ENCODE measurements at places on chromosomes 12 and 14. TPM values are rescaled to one million over a fixed set of nuclear protein-coding genes. Genes with fewer than 3 reads are reported as not detected.

DNA sequence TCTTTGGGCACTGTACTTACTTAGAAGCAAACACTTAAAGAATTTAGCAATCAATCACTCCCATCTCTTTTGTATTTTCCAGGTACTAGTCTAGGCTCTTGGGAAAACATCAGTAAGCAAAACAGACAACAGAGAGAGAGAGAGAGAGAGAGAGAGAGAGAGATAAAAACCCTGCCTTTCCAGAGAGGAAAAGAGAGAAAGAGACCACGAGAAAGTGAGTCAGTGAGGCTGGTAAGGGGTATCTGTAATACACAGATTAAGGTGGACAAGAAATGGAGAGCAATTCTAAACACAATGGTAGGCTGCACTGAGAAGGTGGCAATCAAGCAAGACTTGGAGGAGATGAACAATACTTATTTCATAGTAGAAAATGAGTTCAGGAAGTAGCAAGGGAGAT, 119.9 kb upstream of the OVCH1 start:
- no peak for DNase-seq

The MUCL1 gene
- not detected for total RNA-seq

DNA sequence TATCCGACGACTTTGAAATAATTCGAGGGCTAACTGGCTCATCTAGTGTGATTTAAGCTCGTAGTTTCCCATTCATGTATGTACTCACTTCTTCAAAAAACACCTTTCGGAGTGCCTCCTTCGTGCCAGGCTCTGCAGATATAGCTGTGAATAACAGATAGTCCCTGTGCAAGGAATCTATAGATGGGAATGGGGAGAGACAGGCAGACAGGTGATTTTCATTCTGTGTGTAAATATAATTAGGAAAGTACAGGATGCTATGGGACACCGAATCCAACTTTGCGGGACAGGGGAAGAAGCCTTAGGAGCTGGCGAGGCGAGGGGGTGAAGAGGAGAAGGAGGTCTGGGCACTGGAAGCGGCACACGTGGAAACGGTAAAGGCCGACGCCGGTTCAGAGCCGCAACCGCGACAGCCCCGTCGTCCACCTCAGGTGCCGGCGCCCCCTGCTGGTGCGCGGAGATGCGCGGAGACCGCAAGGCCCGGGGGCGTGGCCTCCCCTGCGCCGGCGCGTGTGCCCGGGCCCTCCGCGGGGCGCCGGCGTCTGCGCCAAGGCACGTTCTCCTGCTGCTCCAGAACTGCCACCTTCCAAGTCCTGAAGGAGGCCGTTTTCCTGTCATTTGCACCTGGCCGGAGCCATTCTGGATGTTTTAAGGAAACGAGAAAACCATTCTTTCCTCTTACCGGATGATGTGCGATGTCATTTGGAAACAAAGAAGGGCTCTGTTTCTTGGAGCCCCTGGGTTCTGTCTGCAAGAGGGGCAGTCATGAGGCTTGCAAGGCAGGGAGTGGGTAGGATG, 18.0 kb upstream of the CACNA1C start:
- DNase-seq = no peak

DNA sequence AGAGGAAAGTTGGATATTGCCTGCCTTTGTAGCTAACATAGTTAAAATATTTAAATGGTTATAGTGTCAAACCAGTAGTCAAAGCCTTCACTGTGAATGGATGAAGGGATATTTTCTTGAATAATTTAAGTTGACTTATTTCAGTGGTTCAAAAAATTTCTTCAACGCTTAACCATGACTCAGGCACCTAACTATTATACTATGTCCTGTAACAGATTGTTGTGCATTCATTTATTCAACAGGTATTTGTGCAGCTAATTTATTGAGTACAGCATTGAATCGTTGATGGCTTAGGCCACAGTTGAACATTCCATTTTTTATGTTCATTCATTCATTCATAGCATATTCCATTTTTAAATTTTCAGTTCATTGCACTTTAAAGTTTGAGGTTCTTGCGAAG, 9.2 kb downstream of the HIF1A start:
- no peak for DNase-seq

- DNase-seq = no peak
These were observed 10.9 kb upstream of the MYH7 start for GRCh38 chr14:23446291-23446851.

The RIPK3 gene
- total RNA-seq = 0.80 TPM

All from chondrocyte (in vitro differentiated cells).